SK-N-SH (cell line): ENCODE measurements at places on chromosomes 12 and 14. TPM values are rescaled to one million over a fixed set of nuclear protein-coding genes. Genes with fewer than 3 reads are reported as not detected.
A peak's percentile ranks its signal among the peaks of the same experiment; 100 is the strongest.

CD27 gene
- polyA plus RNA-seq, result not detected in 2 replicates

GRCh38 chr12:126189856-126190255, 1124.6 kb downstream of the AACS start:
- no peak for DNase-seq

DNA sequence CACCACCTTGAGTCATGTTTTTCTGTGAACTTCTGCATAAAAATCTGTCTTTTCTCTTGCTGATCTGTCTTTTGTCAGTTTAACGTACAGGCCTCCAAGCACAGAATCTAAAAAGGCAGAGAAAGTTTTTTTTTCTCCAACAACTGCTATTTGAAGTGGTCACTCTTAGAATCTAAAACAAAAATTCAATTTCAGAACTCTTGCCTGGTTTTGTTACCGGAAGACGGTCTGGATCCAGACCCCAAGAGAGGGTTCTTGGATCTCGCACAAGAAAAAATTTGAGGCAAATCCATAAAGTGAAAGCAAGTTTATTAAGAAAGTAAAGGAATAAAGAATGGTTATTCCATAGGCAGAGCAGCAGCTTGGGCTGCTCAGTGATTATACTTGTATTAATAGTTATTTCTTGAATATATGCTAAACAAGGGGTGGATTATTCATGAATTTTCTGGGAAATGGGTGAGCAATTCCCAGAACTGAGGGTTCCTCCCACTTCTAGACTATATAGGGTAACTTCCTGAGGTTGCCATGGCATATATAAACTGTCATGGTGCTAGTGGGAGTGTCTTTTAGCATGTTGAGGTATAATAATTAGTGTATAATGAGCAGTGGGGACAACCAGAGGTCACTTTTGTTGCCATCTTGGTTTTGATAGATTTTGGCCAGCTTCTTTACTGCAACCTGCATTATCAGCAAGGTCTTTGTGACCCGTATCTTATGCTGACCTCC, 150.0 kb upstream of the PLEKHA5 start:
- DNase-seq, result no peak

GARIN6 gene
- not detected in 2 replicates for polyA plus RNA-seq

ADCY6 gene
- 36.0 and 46.4 TPM in 2 replicates for polyA plus RNA-seq

DNA sequence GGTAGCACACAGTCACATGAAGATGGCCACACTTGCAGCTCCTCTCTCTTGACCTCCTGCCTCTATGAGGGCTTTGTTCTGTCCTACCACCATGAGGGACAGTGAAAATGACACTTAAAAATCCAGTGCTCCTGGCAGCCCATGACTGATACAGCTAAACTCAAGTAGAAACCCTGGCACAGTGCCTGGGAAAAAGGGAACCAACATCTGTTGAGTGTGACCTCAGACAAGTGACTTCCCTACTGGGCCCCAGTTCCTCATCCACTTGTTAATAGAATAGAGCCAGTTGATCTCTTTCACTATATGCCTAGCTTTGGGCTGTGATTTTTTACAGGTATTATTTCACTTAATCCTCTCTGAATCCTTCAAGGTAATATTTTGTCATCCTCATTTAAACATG, 4.8 kb downstream of the GUCY2C start:
- no peak for DNase-seq

- no peak for DNase-seq
Observed at GRCh38 chr14:68460541-68460940, 332.3 kb downstream of the ZFP36L1 start.

BTBD7 gene
- polyA plus RNA-seq, result 8.6 and 9.7 TPM in 2 replicates

- no peak for DNase-seq
Observed at GRCh38 chr14:20499108-20499507, 6.2 kb upstream of the RNASE10 start.

GRCh38 chr14:68011406-68012028, 191.9 kb downstream of the RAD51B start:
- no peak for DNase-seq

DNA sequence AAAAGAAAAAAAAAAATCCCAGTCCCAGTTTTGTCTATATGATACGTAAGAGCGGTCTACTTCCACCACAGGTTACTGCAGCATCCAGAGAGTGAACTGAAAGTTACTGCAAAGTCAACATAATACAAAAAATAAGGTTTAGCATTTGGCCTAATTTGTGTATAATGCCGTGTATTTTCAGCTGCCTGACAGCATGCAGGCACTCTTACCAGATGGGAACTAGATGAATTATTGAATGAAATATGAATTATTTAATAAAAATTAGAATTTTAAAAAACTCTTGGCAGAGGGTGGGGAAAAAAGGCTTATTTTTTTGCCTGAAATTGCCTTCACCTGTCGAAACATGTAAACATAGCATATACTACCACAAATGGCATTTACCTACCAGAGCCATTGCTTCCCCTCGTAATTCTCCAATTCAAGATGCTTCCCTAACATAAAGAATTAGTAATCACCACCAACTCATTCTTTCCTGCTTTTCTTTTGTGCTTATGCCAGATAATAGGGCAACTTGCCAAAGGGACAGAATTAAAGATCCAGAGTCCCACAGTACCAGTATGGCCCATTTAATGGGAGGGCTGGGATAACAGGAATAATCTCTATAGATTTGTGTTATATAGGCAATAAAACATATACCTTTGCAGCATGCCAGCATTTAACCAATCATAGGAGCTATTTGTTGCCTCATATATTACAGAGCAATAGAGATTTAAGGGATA, 31.1 kb downstream of the ATF7 start:
- no peak for DNase-seq

DNA sequence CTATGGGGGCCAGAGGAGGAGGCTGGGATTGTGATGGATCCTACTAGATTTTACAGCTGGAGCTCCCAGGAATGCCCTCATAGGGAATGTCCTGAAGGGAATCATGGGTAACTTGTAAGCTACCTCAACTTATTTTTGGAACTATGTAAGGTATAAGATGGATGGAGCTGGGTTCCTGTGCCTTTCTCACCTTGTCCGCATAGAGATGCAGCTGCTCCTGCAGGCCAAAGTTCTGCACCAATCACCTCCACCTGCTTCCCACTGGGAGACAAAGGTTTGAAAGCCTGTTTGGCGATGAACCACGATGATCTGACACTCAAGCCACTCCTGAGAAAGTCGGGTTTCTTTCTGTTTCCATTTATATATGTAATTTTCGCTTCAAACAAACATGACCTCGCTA, 648 bp upstream of the AKAP5 start:
- no peak for DNase-seq

GRCh38 chr14:51498411-51499227, 153.1 kb upstream of the FRMD6 start:
- DNase-seq, result no peak

TAPBPL gene
- polyA plus RNA-seq, result 24.1 and 26.0 TPM in 2 replicates

DNA sequence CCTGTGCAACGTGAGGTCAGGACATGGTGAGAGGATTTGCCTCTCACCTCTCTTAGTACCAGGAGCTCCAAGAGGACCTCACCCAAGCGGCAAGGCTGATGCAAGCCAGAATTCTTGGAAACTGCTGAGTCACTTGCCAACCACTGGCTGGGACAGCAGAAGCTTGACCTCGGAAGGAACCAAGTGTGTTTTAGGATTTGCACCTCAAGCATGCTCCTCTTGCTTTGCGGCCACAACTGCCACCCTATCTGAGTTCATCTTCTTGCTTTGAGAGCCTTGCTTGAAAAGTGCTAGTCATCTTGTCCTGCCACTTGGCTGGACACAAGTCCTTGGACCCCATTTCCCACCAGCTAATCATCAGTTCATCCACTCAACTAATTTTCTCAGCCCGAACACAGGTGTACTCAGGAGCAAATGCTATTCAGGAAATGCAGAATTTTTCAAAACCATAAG, 195.8 kb downstream of the SLC25A21 start:
- DNase-seq, result no peak

GPR84 gene
- 0.03 TPM in 1 of 2 replicates, not detected in the other for polyA plus RNA-seq

GRCh38 chr12:48216785-48217184, 13.7 kb upstream of the OR10AD1 start:
- no peak for DNase-seq

SLC38A1 gene
- 20.7 and 27.7 TPM in 2 replicates for polyA plus RNA-seq

DNA sequence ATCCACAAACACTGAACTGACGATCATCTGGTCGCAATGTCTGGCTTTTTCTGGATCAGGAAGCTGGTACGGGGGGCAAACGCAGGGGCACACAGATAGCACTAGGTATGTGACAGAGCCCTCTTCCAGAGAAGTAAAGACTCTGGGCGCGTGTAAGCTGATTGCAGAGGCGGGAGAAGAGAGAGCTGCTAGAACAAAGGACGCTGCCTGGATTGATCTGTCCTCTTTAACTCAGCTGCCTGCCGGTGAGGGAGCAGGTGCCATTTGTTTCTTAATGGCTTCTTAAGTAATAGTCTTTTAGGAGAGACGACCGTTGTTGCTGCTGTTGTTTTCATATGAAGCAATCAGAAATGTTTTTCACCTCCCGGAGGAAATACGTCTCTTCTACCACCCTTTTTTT, 77.3 kb downstream of the GLT1D1 start:
- no peak for DNase-seq

DNA sequence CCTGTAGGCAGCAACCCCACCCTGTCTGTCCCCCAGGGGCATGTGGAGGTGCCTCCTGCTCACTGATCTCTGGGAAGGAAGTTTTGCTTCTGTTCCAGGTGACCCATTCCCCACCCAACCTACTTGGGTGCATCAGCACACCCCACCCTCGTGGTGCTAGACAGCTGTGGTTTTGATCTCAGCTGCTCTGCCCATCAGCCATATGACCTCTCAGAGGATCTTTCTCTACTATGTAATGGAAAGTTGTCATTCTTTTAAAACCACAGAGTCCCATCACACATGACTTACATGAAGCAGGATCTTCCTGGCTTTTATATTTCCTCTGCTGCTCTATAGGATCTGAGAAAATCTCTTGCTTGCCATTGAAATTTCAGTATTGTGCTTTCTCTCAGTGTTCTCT, 13.5 kb upstream of the KRT82 start:
- no peak for DNase-seq

VDR gene
- polyA plus RNA-seq, result 0.29 and 0.33 TPM in 2 replicates

GRCh38 chr14:77498984-77499527, 440 bp upstream of the ISM2 start:
- DNase-seq, result no peak

MYF5 gene
- polyA plus RNA-seq, result not detected in 2 replicates

- no peak for DNase-seq
Observed at GRCh38 chr14:89344920-89345254, 72.1 kb downstream of the FOXN3 start.

DNA sequence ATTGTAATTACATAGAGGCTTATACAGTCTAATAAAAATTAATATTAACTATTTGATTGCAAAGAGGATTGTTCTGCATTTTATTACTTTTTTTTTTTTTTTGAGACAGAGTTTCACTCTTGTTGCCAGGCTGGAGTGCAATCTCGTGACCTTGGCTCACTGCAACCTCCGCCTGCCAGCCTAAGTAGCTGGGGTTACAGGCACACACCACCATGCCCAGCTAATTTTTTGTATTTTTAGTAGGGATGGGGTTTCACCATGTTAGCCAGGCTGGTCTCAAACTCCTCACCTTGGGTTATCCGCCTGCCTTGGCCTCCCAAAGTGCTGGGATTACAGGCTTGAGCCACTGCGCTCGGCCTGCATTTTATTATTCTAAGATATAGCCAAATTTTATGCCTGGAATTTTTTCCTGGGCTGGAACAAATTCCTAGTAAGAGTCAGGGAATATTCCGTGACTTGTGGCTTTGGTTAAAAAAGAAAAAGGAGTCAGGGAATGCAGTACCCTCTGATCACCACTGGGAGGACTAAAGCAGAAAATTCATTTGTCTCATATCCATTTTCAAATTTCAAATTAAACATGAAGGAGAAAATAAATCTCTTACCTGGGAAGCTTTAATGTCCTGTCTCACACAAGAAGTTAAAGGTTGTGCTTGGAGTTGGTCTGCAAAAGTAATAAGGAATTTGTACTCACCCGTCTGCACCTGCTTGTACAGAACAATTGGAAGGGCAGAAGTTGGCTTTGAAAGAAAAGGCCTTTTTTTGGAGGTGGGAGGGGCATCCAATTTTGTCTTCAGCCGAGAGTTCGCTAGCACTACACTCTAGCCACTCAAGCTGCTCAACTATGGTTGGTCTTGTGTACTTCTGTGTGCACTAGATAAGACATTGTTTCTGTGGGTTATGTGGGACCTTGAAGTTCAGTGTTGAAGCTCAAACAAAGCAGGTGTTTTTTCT, 8.7 kb downstream of the MARK3 start:
- peak; percentile 50 for DNase-seq

SMIM41 gene
- polyA plus RNA-seq, result not detected in 2 replicates

DNA sequence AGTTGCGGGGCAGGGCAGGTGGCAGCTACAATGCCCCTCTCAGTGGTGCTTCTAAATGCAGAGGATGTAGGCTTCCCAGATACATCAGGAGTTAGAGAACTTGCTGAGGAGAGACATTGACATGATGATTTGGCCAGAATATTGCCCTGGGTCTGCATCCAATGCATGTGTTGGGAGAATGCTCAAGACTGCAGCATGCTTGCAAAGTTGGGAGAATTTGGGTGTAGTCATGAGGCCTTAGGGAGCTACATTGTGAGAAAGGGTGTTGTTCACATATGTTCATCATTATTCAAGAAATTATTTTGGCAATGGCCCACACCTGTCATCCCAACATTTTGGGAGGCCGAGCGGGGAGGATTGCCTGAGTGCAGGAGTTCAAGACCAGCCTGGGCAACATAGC, 149.9 kb downstream of the SAMD4A start:
- DNase-seq, result no peak

DNA sequence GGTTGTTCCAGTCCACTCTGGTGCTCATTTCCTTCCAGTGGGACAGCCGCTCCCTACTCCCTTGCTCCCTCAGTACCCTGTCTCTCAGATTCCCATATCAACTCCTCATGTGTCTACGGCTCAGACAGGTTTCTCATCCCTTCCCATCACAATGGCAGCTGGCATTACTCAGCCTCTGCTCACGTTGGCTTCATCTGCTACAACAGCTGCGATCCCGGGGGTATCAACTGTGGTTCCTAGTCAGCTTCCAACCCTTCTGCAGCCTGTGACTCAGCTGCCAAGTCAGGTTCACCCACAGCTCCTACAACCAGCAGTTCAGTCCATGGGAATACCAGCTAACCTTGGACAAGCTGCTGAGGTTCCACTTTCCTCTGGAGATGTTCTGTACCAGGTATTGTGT, 69.9 kb downstream of the RAD52 start:
- no peak for DNase-seq

DNA sequence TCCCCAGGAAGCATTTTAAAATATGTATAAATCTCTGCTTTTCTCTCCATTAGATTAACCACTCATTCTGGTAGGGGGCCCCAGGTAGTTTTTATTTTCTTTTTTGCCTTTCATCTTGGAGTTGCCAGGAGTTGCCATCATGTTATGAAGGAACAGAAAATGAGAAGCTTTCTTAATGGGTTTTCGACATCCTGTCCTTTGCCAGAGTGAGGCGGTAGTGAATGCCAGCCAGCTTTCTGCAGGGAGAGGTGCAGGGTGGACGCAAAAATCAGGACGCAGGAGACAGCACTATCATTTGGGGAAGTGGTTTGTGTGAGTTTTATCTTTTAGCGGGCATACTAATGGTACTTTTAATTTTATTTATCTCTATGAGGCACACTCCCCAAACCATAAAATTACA, 1.7 kb downstream of the RASSF8 start:
- peak; percentile 55 for DNase-seq

NPAS3 gene
- 4.3 and 4.5 TPM in 2 replicates for polyA plus RNA-seq

GRCh38 chr14:54291491-54292191, 105.2 kb upstream of the CDKN3 start:
- no peak for DNase-seq

KRT72 gene
- not detected in 2 replicates for polyA plus RNA-seq
